ENCODE measurements at places on chromosomes 3 and 15. TPM values are rescaled to one million over a fixed set of nuclear protein-coding genes. Genes with fewer than 3 reads are reported as not detected.

Gene HES1
- 15.7 TPM for total RNA-seq

Gene CORO2B
- total RNA-seq = 2.3 TPM

Gene RBP2
- not detected for total RNA-seq

GRCh38 chr3:51538115-51538458 lies 432 bp upstream of the RAD54L2 start:
- DNase-seq = no peak

- DNase-seq = peak; percentile 77
These were observed 17.3 kb downstream of the FAM174B start for GRCh38 chr15:92638291-92638708.

DNA sequence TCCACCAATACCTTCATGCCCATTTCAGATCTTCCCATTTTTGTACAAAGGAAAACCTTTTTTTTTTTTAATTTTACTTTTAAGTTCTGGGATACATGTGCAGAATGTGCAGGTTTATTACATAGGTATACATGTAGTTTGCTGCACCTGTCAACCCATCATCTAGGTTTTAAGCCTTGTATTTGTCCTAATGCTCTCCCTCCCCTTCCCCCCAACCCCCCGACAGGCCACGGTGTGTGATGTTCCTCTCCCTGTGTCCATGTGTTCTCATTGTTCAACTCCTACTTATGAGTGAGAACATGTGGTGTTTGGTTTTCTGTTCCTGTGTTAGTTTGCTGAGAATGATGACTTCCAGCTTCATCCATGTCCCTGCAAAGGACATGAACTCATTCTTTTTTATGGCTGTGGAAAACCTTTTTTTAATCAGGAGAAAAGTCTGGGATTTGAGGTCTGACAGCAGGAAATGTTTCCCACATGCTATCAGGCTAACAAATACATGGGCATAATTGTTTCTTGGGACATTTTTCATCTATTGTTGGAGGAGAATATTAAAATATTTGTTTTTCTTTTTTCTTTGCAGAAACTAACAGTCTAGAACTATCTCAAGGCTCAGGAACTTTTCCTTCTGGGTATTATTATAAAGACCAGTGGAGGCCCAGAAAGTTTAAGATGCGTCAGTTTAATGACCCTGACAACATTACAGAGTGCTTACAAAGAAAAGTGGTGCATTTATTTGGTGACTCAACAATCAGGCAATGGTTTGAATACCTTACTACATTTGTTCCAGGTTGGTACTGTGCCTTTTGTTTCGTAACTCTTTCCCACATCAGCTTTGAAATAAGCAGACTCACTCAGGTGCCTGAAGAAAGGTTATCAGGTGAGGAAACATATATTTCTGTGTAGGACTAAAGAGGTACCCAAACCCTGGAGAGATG lies 32.8 kb upstream of the NFKBIZ start:
- no peak for DNase-seq

All from pancreas (tissue), 10 donors.